COLO829 (cell line): ENCODE measurements at places on chromosomes 11 and 22.

DNA sequence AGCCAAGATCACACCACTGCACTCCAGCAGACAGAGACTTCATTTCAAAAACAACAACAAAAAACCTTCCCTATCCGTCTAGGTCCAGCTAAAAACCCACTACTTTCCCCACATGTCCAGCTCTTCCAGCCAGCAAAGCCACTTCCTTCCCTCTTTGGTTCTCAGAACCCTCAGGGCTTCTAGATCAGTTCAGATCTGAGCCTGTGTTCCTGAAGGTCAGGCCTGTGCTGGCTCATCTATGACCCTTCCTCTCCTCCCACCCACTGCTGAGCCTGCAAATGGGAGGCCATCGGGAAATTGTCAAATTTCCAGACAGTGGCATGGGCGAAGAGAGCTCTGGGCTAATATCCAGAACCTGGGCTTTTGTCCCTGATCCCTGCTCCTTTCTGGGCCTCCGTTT is 37.8 kb downstream of the SLCO2B1 start:
- no peak for DNase-seq

DNA sequence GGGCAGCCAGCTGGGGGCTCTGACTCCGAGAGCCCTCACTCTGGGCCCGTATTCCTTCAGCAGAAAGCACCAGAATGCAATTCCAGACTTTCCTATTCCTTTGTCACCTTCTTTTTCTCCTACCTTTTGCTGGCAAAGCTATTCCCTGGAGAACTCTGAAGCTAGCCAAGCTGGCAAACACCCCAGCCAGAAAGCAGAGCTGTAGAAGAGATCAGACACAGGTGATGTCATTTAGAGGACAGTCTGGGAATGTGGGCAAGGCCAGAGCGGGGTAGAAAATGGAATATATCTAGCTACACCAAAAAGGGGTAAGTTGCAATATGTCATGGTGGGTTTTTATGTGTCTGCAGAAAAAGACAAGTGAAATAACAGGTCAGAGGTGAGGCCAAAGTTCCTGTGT is 205.1 kb downstream of the NXPE2 start:
- DNase-seq, result no peak

- DNase-seq, result no peak
These were observed 727 bp downstream of the OSBP2 start for GRCh38 chr22:30695351-30695851.

DNA sequence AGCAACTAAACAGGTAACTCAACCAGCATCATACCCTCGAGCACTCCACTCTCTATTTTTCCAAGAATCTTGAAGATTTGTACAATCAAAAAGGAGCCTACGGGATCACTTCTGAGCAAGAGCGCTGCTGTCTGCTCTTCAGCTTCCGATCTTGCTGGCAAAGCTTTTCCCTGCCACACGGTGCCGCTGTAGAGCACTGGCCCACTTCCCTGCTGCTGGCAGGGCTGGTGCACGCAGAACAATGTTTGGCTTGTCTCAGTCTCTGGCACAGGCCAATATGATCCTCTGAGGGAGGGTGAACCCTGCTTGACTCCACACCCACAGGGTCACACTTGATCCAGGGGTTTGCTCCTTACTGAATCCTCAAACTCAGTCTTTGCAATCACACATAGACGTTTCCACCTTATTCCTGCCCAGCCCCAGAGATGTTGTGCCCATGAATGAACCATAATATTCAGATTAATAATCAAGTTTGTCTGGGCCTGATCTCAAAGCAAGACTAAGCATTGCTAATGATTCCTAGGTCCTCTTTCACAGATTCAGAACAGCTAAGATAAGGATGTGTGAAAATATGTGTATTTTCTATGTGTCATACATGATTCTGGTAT is 536.6 kb downstream of the SOX6 start:
- DNase-seq, result peak; percentile 93

GRCh38 chr11:61023086-61023965 is 51.8 kb downstream of the CD6 start:
- no peak for DNase-seq

DNA sequence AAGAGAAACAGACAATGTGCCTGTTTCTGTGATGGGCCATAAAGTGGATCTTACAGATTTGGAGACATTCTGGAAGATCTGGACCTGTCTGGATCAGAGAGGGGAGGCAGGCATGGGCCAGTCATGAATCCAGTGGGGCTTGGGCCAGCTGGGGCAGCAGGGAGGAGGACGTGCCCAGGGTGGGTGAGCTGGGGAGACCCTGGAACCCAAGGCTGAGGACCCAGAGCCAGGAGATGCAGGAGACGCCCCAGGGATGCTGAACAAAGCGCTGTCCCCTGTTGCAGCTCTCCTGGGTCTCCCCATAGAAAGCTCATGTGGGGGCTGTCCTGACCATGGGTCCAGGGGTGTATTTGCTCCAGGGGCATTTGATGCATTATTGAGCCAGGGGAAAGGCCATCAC is 1.5 kb upstream of the APOBEC3A start:
- DNase-seq, result no peak

DNA sequence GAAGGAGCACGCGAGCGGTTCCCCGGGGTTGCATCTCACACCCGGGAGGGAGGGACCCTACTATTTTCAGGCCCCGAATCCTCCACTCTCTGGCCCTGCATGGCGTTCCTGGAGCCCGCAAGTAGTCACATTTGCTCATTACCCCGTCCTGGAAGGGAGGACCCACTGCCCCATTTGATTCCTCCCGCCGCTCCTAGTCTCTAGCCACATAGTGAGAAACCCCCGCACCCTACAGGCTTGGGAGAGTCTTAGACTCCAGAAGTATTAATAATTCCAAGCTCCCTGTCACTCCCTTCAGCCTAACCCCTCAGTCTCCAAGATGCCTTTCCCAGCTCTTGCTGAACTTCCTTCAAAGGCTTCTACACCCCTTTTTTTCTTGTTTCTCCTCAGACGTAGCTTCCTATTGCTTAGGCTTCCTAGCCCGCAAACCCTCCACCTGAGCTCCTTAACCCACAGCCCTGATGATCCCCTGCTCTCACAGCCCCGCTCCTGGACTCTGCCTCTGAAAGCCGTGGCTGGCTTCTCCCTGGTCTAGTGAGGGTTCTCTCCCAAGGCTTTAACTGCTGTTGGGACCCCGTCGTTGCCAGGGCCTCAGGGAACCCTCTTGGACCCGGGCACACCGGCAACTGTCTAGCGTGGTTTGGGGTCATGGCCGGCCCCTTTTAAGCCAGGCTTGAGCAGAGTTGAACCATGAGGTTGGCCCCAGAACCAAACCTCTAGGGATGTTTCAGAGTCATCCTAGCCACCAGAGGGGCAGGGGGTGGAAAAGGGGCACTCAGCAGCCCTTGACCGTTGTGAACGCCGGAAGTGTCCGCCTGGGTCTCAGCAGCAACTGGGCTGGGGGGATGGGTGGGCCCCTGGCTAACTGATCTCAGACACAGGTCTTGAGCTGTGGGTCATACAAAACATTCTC is 862 bp downstream of the GGA1 start:
- no peak for DNase-seq

- no peak for DNase-seq
These were observed 3.5 kb upstream of the AMPD3 start for GRCh38 chr11:10451426-10452116.

DNA sequence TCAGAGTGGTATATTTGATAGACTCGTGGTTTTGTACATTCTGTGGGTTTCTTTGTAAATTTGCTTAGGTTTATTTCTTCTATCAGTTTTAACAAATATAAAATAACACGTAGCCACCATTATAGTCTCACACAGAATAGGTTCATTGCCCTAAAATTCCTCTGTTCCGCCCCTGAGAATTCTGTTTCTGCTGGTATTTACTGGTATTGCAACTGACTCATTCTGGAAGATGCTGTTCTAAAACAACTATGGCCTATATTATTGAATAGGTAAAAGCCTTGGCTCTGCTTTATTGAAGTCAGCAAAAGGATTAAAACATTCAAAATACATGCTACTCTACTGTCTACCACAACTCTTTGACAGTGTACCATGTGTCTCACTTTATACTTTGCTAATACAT is 119.1 kb upstream of the CHORDC1 start:
- DNase-seq, result no peak

GRCh38 chr11:86876716-86877234 is 76.4 kb downstream of the PRSS23 start:
- DNase-seq, result no peak

GRCh38 chr11:117607449-117607848 is 189.6 kb downstream of the DSCAML1 start:
- no peak for DNase-seq

GRCh38 chr22:35542157-35542938 is 1.7 kb downstream of the RASD2 start:
- no peak for DNase-seq

GRCh38 chr11:33258631-33259205 is 1.5 kb downstream of the HIPK3 start:
- no peak for DNase-seq

DNA sequence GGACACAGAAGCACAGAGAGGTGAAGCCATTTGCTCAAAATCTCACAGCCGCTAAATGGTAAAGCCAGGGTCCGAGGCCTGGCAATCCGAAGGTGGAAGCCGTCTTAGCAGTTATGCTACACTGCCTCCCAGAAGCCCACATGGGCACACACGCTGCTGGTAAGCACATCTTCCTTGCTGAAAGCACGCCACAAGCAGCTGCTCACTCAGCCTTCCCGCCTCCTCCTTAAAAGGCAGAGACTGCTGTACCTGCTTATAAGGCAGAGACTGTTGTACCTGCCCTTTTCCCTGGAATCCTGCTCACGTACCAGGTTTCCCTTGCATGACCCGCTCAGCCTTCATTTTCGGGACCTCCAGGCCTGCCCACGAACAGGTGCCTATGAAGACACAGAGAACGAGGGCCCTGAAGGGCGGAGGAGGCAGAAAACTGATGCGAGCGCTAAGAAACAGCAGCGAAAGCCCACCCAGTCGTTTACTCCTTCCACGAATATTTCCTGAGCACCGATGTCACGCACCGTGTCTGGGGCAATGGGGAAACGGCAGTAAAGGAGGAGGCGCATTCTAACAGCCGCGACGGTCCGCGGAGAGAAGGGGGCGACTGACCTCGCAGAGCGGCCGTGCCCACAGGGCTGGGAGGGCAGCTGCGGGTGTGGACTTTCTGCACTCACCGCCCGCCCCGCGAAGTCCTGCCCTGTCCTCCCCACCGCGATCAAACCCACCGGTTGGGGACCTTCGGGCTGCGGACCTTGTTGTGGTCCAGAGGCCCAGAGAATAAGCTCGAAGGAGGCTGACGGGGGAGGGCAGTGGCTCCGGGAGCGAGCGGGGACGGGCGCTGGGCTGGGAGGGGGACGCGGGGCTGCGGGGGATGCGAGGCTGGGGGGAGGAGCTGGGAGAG is 13.0 kb downstream of the SPATA19 start:
- DNase-seq, result no peak

GRCh38 chr22:42881298-42881697 is 24.2 kb upstream of the ARFGAP3 start:
- no peak for DNase-seq

DNA sequence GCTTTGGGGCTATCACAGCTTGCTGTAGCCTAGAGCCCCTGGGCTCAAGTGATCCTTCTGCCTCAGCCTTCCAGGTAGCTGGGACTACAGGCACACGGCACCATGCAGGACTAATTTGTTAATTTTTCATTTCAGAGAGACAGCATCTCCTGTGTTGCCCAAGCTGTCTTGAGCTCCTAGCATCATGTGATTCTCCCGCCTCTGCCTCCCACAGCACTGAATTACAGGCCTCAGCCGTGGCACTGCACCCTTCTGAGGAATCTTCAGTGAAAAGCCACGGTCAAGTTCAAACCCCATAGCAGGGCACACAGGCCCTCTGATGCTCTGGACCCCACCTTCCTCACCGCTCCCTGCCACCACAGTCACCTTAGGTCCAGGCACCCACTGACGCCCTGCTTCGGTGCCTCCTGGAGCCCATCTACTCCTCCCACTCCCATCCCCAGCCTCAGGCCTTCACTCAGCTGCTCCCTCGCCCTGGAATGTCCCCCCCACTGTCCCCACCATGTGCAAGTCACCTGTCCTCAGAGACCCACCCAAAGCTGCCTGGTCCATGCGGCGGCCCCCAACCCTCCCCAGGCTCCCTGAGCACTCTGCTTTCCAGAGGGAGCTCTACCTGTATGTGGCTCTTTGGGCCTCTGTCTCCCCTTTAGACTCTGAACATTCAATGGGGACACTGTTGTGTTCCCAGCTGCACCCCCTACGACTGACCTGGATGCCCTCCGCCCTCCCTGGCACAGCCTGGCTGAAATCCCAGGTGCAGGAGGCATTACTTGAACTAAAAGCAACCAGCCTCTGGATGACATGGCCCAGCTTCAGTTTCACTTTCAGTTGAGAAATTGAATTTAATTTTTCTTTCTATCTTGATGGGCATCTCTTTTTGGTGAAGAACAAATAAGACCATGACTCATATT is 1.6 kb downstream of the APOL2 start:
- no peak for DNase-seq

DNA sequence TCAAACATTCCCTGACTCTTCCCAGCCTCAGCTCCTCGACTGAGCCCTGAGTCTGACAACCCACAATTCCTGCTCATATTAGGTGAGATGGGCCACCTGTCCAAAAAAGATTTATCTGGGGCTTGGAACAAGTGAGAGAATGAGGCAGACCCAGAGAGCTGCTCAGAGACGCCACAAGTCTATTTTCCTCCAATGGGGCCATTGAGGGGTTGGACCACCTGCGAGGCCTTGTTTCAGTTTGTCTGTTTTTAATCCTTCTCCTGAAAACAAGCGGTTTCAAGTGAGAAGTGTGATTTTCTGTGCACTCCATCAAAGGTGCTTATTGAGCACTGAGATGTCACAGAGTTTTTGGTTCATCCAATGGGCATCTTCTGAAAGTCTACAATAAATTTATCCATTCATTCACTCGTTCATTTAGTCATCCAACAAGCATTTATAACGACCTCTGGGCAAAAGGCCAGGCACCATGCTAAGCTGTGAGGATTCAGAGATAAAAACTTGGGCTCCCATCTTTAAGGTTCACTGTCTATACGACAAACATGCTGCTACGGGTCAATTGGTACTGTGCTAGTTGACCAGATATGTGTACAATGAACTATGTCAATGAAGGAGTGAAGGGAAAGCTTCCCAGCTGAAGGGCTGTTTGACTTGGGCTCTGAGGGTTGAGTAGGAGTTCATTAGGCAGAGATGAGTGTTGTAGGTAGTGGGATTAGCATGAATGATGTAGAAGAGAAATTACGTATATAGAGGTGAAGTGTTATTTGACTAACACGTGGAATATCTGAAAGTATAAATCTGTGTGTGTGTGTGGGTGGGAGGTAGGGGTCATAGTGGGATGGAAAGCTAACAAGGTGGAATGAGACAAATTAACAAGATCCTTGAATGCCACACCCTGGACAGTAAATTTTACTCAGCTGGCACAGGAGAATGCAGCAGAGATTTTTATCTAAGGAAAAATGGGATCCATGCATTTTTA is 168.9 kb downstream of the MIAT start:
- no peak for DNase-seq

DNA sequence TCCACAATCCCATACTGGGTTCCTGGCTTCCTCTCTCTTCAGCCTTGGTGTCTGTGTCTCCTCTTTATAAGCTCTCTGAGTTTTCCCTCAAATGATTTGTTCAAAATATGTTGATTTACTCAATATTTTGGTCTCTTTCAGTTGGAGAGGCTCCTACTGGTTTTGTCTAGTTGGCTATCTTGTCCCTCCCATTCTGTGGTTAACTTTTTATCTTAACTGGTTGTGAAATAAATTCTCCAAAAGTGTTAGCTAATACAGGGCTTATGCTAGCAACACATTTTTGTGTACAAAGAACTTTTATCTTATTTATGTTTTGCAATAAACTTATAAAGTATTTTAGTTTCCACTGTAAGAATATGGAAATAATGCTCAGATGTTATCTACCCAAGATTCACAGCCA is 200.9 kb downstream of the AASDHPPT start:
- DNase-seq, result no peak
